ENCODE measurements at places on chromosomes 6 and 20.

GRCh38 chr6:128676456-128676855, 156.1 kb upstream of the PTPRK start:
- DNase-seq, result no peak

DNA sequence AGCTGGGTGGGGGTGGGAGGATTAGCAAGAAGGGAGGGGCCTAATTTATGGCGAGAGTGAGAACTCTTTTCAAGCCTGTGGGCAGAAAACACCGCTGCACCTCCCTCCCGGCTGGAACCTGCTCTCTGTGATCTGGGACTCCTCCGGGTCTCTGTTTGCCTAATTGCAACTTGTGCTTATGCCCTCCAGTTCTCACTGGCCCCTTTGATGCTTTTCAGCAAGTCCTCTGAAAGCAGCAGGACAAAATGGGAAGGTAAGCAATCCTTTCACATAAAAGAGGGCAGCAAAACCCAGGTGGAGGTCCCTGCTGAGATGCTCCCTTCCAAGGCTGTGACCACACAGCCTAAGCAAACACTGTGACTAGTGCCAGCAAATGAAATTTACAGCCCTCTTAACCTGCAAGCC, 523.0 kb upstream of the FLRT3 start:
- DNase-seq, result no peak

DNA sequence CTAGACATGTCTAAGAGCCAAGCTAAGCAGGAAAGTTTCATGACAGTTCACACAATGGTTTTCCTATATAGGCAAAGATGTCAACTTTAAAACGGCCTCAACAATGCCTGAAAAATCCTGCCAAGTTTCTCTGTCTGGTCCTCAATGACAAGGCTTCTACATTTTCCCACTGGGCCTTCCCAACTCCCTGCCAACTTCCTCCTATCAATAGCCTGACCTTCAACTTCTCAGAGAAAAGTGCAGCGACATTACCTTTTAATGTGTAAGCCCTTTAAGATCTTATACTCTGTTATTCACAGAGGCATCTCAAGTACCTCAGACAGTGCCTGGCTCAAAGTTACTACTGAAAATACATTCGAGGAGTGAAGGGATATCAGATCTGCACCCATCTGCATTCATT, 56.2 kb upstream of the BTBD3 start:
- DNase-seq, result no peak

- DNase-seq, result no peak
These were observed 266.8 kb downstream of the CD83 start for GRCh38 chr6:14384175-14384949.

- DNase-seq, result no peak
These were observed 18.6 kb upstream of the CDK19 start for GRCh38 chr6:110833831-110834230.

GRCh38 chr20:9035126-9035525, 33.8 kb upstream of the PLCB4 start:
- DNase-seq, result no peak

DNA sequence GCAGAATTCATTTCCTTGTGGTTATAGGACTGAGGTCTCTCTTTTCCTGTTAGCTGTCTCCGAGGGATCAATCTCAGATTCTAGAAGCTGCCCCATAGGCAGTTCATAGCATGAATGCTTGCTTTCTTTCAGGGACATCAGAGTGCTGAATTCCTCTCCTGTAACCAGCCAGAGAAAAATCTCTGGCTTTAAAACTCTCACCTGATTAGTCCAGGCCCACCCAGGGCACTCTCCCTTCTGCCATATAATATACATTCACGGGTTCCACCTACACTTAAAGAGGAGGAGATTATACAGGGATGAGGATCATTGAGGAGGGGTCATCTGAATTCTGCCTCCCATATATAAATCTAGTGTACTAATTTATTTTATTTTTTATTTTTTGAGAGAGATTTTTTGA, 2.1 kb upstream of the KCNS1 start:
- DNase-seq, result no peak

DNA sequence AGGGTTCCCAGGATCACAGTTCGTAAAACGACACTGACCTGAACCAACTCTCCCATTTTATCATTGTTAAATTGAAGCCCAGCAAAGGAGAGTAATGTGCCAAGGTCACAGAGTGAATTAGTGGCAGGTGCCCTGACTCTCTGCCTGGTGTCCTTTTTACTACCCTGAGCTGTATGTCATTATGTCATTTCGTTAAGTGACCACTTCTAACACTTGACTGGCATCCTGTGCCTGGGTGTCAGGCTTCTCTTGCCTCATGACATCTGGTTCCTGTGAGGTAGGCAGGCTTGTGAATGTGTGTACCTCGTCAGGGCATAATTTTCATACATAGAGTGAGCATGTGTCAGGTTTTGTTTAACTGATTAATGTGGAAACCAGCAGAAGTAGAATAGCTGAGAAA, 48.6 kb downstream of the RALY start:
- DNase-seq, result no peak

- no peak for DNase-seq
These were observed 23.5 kb upstream of the SMIM29 start for GRCh38 chr6:34272013-34272926.

- DNase-seq, result no peak
These were observed 16.4 kb upstream of the CFAP206 start for GRCh38 chr6:87391334-87391733.

DNA sequence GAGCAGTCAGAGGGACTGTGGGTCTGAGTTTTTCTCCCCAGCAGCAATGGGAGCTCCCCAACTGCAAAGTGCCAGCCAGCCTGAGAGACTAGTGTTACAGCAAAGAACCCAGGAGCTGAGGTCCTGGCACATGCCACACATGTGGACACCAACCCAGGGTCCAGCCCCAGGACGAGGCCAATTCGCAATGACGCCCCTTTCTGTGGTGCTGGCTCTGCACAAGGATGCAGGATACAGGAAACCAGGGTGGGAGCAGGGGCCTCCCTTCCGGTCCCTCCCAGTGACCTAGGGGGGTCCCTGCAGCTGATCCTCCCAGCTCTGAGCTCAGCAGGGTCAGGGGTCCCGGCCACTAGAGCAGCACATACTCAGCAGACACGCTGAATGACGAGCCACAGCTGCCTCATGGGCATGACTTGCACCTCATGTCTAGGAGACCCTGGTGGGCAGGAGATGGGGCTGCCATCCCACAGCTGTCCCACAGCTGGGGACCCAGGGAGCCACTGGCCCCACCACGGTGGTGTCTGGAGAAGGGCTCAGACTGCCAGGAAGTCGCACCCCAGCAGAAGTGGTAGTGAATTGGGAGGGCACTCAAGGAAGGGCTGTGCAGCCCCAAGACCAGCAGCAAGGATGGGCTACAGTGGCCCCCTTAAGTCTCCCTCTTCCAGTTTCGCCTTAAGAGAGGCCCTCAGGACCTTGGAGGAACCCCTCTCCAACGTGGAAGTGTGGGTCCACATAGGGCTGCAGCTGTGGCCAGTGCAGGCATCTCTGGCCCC, 3.6 kb downstream of the ARFRP1 start:
- no peak for DNase-seq
